ENCODE measurements at places on chromosomes 16 and 17. TPM values are rescaled to one million over a fixed set of nuclear protein-coding genes. Genes with fewer than 3 reads are reported as not detected.

SHMT1 gene
- 26.1 TPM for polyA plus RNA-seq

KIF19 gene
- polyA plus RNA-seq: not detected

CMC2 gene
- polyA plus RNA-seq: 230 TPM

KRTAP4-1 gene
- 0.09 TPM for polyA plus RNA-seq

PRSS27 gene
- not detected for polyA plus RNA-seq

CHST6 gene
- not detected for polyA plus RNA-seq

TNP2 gene
- not detected for polyA plus RNA-seq

CHST5 gene
- 0.05 TPM for polyA plus RNA-seq
